Activated CD8-positive, alpha-beta T cell treated with anti-CD3 and anti-CD28 coated beads for 36 hours (primary cell): ENCODE measurements at places on chromosomes 13 and 19.
A peak's percentile ranks its signal among the peaks of the same experiment; 100 is the strongest.

GRCh38 chr13:104389691-104390090 lies 1323.5 kb upstream of the SLC10A2 start:
- DNase-seq, result no peak

DNA sequence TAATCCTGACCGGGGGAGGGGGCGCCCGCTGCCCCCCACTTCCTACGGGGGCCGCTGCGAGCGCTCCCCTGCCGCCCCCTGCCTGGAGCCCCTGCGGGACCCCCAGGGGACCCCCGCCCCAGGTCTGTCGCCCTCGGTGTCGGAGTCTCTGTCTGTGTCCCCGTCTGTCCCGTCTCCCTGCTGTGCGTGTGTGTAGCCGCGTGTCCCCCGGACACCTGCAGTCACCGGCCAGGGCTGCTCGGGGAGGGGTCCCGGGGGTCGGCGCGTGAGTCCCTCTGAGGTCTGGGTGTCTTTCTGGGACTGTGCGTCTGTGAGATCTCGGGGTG lies 7.7 kb upstream of the NFIC start:
- DNase-seq, result peak; percentile 17

GRCh38 chr13:99548448-99548847 lies 47.2 kb downstream of the TM9SF2 start:
- no peak for DNase-seq

DNA sequence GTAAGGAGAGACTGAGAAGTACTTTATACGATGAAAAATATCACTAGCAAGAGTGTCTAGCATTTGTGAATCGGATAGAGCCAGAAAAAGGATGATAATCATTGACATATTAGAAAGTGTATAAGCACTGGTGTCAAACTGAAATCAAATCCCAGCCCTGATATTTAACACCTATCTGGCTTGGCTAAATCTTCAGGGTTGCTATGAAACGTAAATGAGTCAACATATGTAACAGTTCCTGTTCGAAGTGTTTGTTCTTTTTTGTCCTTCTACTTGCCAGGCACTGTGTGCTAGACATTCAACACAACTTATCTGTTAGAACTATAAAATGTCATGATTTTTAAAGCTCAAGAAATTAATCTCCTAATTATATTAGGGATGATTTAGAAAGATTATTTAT lies 40.8 kb downstream of the SERPINE3 start:
- no peak for DNase-seq

GRCh38 chr19:49425922-49426592 lies 869 bp downstream of the GFY start:
- DNase-seq, result peak; percentile 65

GRCh38 chr19:8575467-8575997 lies 1.7 kb downstream of the MYO1F start:
- peak; percentile 66 for DNase-seq
